ENCODE measurements at places on chromosomes 6 and 20.

DNA sequence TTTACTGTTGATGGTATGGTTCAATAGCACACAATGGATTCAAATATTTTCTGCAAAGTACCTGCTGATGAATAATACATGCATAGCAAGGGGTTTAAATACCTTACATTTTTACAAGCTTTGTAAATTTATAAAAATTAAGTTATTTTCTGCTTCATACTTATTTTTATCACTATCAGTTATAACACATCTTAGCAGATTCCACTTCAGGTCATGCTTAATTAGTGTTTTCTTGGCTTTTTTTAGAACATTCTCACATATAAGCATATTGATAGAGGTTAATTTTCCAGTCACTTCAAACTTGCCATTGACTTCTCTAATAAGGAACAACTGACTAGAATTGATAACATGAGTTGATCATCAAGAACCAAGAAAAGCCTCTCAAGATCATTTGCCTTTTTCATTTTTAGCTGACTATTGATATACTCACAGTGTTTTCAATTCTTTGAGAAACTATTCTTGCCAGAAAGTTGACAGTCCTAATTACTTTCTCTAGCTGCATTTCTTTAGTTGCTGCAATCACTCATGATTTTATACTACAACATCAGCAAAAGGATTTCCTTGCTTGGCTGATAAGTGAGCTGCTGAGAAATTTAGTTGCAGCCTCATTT is 25.8 kb downstream of the PTCHD4 start:
- no peak for DNase-seq

- DNase-seq, result peak; percentile 68
Observed at GRCh38 chr6:158170656-158171081, 2.5 kb downstream of the GTF2H5 start.

GRCh38 chr20:36236786-36237121 is 476 bp downstream of the AAR2 start:
- no peak for DNase-seq

DNA sequence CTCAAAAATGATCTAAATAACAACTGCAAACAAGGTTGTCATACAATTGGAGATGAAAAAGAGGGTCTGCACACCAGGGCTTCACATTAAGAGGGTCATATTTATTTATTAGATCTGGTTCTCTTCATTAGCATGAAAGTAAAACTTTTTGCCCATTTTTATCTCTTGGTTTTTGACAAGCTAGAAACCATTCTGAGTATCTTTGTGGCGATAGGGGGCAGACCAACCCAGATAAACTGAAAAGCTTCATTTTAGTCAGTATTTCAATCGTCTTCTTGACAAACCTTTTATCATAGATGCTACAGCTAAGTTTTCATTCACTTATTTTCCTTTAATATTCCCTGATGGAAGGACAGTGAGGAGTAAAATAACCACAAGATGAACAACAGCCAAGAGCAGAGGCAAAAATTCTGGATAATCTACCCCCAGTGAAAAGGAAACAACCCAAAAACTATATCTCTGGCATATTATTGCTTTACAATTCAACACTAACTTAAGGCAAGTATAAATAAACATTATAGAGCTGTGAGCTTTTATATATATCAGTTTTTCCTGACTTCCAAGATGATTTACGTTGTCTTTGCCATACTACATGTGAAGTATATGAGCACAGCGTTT is 45.2 kb downstream of the THEMIS start:
- DNase-seq, result peak; percentile 35

DNA sequence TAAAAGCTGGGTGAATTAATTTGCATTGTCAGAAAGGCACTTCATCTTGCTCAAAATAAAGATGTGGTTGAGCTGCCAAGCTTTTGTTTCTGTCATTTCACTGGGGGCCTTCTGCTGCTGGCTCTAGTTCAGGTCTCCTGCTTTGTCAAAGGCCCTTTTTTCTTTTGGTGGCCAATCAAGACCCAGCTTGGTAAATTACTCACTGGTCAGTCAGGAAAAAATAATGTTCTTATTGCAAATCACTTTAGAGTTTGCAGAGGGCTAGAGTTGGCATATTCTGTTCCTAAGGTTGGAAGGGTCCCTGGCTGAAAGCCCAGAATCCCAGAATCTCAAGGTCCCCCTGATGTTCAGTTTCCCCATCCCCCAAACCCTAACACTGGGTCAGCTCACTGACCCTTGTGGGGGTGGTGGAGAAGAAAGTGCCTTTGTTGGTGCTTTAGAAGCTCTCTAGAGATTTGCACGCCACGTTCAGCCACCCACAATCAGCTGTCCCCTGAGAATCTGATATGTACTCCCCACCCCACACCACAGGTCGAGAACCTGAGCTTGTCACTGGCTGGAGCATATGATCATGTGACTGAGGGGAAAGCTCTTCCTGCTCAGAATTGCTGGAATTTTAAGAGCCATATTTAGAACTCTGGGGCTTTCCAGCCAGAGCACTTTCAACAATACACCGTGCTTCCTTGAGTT is 21.7 kb upstream of the BNIP5 start:
- DNase-seq, result no peak

- no peak for DNase-seq
Observed at GRCh38 chr20:56890011-56890410, 260.9 kb downstream of the TFAP2C start.

DNA sequence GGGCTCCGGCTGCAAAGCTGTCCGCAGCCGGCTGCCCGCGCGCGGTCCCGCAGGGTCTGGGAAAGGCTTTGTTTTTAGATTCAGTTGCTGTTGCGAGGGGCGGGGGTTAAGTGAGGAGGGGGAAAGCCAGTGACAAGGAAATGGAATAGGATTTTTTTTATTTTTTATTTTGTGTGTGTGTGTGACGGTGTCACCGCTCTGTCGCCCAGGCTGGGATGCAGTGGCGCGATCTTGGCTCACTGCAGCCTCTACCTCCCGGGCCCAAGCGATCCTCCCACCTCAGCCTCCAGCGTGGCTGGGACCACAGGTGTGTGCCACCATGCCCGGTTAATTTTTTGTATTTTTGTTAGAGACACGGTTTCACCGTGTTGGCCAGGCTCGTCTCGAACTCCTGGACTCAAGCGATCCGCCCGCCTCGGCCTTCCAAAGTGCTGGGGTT is 615 bp upstream of the UBE2J1 start:
- no peak for DNase-seq

GRCh38 chr6:16623029-16623653 is 138.1 kb downstream of the ATXN1 start:
- no peak for DNase-seq

GRCh38 chr20:8361006-8361652 is 229.1 kb downstream of the PLCB1 start:
- peak; percentile 33 for DNase-seq

- DNase-seq, result no peak
Observed at GRCh38 chr6:74534465-74535211, 671.2 kb downstream of the COL12A1 start.

GRCh38 chr6:108648191-108648590 is 87.5 kb downstream of the FOXO3 start:
- DNase-seq, result no peak

DNA sequence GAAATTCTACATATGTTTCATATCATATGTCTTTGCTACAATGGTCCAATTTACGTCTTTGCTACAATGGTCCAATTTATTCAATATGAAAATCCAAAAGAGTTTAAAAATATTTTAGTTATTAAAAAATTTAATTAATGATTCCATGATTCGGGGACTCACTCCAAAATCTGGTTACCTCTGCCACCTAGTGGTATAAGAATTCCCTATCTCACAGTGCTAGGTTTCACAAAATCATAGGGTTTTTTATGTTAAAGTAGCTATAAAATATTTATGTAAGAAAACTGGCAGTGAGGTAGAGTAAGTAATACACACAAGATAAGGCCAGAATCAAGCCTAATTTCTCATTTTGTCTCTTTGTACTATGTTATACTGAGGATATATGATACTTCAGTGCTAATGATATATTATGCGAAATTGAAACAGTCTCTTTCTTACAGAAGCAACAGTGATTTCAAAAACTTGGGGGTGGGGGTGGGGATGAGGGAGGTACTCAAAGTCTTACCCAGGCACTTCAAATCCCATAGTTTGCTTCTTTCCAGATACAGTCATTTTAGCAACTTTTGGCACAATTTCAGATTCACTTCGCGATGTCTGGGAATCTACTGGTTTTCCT is 52.3 kb downstream of the HBS1L start:
- DNase-seq, result peak; percentile 15

DNA sequence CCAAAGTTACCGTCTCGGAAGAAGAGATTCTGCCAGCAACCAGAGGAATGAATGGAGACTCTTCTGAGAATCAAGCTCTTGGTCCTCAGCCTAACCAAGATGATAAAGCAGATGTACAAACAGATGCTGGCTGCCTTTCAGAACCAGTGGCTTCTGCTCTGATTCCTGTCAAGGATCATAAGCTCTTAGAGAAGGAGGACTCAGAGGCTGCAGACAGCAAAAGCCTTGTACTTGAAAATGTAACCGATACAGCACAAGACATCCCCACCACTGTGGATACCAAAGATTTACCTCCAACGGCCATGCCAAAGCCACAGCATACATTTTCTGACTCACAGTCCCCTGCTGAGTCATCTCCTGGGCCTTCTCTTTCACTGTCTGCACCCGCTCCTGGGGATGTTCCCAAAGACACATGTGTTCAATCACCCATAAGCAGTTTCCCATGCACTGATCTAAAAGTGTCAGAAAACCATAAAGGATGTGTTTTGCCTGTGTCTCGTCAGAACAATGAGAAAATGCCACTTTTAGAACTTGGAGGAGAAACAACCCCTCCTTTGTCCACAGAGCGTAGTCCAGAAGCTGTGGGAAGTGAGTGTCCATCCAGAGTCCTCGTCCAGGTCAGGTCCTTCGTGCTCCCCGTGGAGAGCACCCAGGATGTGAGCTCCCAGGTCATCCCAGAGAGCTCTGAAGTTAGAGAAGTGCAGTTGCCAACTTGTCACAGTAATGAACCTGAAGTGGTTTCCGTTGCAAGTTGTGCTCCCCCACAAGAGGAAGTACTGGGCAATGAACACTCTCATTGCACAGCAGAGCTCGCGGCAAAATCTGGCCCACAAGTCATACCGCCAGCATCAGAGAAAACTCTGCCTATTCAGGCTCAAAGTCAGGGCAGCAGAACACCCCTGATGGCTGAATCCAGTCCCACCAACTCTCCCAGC is 109.6 kb downstream of the RTN4IP1 start:
- DNase-seq, result no peak

GRCh38 chr6:79413562-79414002 is 123.6 kb downstream of the LCA5 start:
- DNase-seq, result peak; percentile 57

DNA sequence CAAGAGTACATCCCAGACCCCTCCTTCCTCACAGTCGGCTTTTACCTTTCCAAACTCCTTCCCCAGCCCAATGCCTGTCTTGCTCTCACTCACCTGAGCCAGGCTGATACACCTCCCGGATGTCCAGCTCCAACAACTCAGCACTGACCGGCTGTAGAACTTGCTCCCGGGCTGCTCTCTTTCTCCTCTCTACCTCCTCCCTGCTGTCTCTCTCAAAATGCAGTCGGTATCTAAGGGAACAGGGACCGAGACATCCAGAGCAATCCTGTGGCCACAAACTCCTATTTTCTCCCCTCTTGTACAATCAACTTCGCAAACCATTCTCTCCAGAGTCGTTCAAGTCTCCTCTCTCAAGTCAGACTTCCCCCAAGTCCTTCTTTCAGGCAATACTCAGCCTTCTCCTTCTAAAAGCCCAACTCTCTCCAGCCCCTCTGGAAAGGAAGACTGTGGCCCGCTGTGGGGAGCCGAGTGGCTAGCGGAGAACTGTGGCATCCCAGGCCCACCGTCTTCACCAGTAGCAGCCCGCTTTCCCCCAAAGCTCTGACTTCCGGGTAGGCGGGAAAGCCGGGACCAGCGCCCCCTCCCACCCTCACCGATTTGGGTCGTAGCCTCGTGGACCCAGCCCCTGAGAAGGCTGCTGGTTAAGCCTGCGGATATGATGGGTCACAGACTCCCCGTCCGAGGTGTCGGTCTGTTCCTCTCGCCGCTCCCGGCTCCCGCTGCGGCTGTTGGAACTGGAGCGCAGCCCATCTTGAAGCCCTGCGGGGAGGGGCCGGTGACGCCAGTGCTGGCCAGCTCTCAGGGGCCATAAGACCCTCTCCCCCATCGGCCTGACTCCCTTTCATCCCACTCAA is 1.1 kb downstream of the GNL1 start:
- DNase-seq, result peak; percentile 77

- no peak for DNase-seq
Observed at GRCh38 chr6:25179051-25179778, 100.0 kb upstream of the CARMIL1 start.

GRCh38 chr20:32167552-32167951 is 40.0 kb downstream of the PLAGL2 start:
- no peak for DNase-seq

- peak; percentile 81 for DNase-seq
Observed at GRCh38 chr6:3226481-3227362, 731 bp downstream of the TUBB2B start.

DNA sequence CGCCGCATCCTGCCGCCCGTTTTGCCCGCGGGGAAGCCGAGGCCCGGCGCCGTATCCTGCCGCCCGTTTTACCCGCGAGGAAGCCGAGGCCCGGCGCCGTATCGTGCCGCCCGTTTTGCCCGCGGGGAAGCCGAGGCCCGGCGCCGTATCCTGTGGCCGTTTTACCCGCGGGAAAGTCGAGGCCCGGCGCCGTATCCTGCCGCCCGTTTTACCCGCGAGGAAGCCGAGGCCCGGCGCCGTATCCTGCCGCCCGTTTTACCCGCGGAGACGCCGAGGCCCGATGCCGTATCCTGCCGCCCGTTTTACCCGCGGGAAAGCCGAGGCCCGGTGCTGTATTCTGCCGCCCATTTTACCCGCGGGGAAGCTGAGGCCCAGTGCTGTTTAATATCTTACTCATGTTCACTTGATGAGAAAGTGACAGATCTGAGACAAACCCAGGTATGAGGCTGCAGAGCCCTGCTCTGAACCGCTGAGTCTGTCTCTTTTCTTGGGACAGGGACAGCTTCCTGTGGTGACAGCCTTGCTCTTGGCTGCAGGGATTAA is 129.4 kb downstream of the CDH26 start:
- no peak for DNase-seq

DNA sequence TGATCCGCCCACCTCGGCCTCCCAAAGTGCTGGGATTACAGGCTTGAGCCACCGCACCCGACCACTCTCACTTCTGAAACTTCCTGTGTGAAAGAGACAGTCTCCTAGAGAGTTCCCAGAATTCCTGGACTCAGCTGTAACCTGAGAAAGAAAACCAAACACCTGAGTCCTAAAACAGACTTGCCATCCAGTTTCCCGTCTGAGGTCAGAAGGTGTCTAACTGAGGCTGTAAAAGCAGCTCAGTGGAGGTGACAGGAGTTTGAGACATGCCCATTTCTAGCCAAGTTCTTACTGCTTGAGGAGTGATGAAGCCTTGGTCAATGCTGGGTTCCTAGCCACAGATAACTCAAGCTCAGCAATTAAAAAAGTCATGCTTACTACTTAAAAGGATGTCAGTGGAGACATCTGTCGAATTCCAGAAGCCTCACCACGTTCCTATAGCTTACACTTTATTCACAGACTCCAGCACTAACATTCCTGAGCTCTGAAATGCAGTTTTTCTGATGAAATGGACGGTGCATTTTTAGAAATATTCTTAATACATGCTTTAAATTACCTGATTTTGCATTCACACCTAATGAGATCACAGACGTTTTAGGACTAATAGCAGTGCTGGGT is 6.1 kb downstream of the UQCC2 start:
- DNase-seq, result no peak

Measured in mesendoderm (in vitro differentiated cells).